Astrocyte of the spinal cord (primary cell): ENCODE measurements at places on chromosomes 3 and 15.

DNA sequence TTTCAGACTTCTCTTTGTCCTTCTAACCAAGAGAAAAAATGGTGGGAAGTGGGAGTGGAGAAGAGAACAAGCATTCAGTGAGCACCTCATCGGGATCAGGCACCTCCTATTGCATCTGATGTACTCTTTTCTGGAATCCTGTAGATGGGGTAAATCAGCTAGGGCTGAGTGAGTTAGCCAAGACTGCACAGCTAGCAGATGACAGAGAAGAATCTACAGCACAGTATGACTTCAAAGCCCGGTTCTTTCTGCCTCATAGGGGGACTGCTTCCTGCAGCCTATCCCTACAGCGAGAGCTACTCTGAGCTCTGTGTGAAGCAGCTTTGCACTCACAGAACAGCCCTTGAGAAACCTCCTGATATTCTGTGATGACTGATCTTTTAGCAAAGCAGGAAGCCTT, 275.2 kb upstream of the MEIS2 start:
- DNase-seq: no peak

- DNase-seq: no peak
These were observed 74.9 kb downstream of the CEMIP start for GRCh38 chr15:80854104-80854503.

- DNase-seq: no peak
These were observed 5.7 kb upstream of the EXOG start for GRCh38 chr3:38490281-38491030.

DNA sequence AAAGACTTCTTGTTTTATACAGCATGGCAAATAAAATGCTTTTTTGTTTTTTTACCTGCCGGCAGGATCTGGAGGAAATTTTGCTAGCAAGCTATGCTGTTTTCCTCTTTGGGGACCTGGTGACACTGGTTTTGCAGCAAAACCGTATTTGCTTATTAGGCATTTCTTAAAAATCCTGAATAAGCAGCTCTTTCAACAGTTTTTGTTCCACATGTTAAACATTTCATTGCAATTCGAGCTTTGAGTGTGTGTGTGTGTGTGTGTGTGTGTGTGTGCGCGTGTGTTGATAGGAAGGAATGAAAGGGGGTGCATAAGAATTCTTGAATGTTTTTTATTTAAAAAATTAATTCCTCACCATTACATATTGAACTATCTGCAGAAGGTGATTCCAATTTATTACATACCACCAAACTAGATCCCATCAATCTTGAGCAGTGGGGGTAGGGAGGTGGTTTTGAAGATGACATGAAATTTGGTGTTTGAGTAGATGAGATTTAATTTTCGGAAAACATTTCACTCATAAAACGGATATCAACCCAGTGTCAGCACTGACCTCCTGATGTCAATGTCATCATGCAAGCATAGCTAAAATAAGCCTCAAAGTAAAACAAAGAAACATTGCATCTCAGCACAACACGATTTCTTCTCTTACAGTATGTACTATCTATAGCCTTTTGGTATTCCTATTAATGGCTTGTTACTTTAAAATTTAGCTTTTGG, 17.3 kb downstream of the ZBTB38 start:
- DNase-seq: peak; percentile 35

DNA sequence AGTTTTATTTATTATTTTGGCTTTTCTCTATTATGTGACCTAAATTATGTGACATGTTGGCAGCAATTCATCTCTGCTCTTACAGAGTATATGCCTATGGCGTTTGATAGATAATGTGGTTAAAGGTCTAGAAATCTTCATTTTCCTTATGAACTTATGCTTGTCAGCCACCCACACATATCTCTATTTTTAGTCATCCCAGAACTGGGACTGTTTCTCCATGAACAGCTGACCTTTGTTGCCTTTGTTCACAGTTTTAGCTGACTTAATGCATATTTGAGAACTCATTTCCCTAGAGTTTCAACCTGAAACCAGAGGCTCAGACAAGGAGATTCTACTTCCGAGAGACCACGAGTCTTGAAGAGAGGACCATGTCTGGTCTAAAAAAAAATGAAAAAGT, 176.5 kb downstream of the RAP2B start:
- peak; percentile 76 for DNase-seq

DNA sequence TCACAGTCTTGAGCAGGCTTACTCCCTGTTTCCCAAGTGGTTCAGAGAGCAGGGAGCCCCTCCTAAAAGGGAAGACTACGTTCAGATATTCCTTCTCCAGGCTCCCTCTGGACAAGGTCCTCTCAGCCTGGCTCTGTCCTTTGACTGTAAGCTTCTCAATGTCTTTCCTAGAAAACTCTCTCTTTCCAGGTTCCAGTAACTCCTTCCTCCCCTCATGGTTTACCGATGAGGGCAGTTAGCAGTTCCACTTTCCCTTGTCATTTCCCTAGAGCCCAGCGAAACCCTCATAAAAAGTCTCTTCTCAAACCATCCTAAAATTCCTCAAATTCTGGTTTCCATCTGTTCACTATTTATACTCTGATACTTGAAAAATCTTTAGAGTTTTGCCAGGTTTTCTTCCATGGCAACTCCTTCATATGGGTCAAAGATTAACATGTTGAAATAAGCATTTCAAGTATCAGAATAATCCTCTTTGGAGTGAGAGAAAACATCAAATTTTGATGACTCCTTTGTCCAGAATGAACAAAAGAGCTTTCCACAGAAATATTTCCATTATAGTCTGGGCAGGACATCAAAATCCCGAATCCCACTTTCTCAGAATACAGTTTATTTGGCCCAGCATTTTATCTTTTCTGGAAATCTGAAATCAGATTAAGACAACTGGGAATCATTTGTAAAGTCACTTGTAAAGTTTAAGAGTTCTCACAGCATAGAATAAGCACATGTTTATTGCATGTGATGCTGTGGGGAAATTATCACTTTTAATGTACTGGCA, 599.4 kb downstream of the UNC13C start:
- no peak for DNase-seq

- DNase-seq: no peak
These were observed 1109.1 kb downstream of the OTOL1 start for GRCh38 chr3:162605651-162606204.

DNA sequence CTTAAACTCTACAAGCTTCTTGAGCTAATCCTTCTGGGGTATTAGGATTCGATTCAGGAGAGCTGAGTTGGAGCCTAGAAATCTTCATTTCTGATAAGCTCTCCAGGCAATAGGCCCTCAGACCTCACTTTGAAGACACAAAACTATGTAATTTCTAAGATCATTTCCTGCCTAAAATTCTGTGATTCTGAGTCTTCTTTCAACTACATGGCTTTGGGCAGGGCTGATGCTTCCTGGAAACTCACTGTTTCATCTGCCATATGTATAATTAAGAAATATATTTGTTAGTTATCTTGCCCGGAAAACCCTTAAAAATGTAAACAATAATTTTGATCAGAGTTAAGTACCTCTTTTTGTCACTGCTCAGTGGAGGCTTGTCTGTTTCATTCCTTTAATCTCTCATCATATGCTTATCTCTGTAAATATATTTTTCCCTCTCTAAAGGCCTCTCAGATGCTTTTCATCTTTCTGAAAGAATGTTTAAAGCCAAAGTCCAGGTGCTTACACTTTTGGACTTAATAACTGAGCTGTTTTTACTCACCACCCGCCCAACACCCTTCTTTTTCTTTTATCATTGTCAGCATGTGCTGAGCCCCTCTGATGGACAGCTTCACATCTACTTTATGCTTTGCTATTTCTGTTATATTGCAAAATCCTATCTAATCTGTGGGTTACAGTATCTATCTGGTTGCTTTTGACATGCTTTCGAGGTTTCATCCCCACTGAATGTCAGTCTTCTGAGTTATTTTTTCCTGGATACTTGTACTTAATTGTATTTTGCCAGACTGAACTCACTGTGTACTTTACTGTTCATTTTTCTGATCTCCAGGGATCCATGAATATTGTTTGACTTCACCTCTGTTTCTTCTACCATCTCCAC, 38.2 kb downstream of the FILIP1L start:
- DNase-seq: no peak

DNA sequence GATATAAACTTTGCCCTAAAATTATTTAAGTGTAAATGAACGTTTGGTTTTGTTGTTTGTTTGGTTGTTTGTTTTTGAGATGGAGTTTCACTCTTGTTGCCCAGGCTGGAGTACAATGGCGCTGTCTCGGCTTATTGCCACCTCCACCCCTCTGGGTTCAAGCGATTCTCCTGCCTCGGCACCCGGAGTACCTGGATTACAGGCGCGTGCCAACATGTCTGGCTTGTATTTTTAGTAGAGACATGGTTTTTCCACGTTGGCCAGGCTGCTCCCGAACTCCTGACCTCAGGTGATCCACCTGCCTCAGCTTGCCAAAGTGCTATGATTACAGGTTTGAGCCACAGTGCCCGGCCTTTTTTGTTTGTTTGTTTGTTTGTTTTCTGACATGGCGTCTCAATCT, 87.9 kb upstream of the CHD2 start:
- DNase-seq: no peak

GRCh38 chr3:40387001-40387894, at the start of gene ENTPD3:
TSS of gene ENTPD3 (plus strand) at chr3:40387184. CDS start at chr3:40388058, 874 bp downstream.
- no peak for DNase-seq

- DNase-seq: no peak
These were observed 25.3 kb downstream of the NPTN start for GRCh38 chr15:73607843-73608242.
